ENCODE measurements at places on chromosomes 12 and 14. TPM values are rescaled to one million over a fixed set of nuclear protein-coding genes. Genes with fewer than 3 reads are reported as not detected.

DNA sequence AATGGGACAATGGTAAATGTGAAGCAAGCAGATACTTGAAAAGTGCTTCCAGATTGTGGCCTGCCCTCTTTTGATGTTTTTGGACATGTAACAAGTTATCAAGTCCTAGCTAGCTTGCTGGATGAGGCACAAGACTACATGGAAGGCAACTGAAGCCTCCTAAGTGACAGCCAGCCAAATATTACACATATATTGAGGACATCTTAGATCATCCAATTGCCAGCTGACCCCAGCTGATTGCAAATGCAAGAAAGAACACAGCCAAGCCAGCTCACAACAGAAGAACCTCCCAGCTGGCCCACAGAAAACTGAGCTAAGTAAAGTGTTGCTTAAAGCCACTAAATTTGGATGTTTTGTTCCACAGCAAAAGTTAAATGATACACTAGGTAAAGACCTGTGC is 156.9 kb downstream of the SRGAP1 start:
- DNase-seq: no peak

GRCh38 chr12:51181558-51181957 is 8.6 kb upstream of the TFCP2 start:
- no peak for DNase-seq

Gene RBP5
- not detected for total RNA-seq

Gene IL26
- total RNA-seq: 0.38 TPM

Gene ZBTB39
- 6.5 TPM for total RNA-seq

Gene TAS2R30
- 5.7 TPM for total RNA-seq

Gene PLBD1
- total RNA-seq: 32.4 TPM
